AG20443 (cell line): ENCODE measurements at places on chromosomes 12 and 14.

- DNase-seq: no peak
Observed at GRCh38 chr14:85002846-85003245, 527.1 kb upstream of the FLRT2 start.

DNA sequence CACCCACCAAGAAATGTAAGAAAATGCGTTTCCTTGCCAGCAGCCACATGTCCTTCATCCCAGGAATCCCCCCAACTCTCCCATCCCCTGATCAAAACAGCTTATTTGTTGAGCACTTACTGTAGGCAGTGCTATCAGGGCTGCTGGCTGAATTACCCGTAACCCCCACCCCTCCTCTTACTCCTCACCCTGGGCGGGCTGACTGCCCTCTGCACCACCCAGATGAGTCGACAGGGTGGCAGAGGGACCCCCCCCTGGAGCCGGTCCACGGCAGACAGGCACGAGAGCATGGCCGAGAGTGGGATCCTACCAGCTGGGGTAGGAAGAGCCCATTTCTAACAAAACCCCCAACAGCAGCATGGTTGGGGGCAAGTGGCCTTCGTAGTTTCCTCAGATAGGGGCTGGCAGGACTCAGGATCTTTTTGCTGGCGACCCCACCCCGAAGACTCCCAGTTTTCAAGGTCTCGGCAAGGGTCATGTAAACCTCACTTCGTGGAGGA lies 1.1 kb upstream of the RHOF start:
- DNase-seq: peak; percentile 22

DNA sequence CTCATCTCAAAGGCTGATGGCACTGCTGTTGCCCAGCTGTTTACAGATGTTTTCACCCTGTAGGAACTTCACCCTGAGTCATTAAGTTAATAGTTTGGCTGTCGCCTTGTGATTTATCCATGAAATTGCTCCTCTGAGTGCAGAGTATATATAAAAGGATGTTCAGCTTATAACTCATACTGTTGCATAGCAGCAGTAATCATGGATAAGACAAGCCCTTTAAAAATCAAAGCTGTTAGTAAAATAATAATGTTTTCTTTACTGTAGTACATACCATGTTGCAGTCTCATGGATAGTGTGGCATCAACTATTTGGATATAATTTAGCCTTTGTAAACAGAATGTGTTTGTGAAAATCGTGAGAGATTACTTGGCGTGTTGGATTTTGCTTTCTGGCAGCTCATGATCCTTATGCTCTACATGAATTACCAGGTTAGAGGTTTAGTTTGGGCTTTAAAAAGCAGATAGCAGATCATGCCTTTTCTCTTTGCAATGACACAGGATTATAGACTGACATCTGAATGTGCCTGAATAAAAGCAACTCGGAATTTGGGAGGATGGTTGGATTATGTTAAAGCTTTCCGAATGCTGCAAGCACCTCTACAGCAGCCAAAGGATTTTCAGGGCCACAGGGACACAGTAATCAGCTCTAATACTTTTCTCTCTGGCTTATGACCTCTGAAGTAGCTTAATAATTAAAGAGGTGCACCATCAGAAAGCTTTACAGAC lies 279.7 kb upstream of the ATP2B1 start:
- DNase-seq: no peak

- peak; percentile 49 for DNase-seq
Observed at GRCh38 chr12:71958056-71958455, 19.4 kb downstream of the TPH2 start.

GRCh38 chr14:29548948-29549370 lies 378.7 kb downstream of the PRKD1 start:
- DNase-seq: peak; percentile 73

DNA sequence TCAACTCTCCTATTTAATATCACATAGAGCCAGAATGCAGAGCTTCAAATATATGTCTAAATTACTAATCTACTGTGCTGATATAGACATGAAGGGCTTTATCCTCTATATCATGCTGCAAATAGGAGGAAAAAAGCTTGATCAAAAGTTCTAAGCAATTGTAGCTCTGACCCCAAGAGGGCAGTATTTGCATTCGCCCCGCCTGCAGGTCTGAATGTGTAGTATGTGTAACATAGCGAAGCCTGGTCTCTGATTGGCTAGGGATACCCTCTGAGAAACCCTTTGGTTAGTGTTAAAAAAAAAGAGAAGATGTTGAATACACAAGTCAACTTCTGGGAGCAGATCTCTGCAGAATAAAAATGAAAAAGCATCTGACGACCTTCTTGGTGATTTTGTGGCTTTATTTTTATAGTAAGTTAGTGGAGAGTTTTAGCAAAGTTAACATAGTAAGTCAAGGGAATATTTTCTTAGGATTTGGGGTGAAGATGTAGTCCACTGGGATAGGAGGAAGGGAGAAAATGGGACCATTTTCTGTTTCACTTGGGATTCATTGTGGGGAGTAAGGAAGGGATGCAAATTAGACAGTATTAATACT lies 151.6 kb upstream of the OR4E1 start:
- no peak for DNase-seq

GRCh38 chr14:99512110-99512449 lies 30.9 kb downstream of the CCNK start:
- DNase-seq: no peak

DNA sequence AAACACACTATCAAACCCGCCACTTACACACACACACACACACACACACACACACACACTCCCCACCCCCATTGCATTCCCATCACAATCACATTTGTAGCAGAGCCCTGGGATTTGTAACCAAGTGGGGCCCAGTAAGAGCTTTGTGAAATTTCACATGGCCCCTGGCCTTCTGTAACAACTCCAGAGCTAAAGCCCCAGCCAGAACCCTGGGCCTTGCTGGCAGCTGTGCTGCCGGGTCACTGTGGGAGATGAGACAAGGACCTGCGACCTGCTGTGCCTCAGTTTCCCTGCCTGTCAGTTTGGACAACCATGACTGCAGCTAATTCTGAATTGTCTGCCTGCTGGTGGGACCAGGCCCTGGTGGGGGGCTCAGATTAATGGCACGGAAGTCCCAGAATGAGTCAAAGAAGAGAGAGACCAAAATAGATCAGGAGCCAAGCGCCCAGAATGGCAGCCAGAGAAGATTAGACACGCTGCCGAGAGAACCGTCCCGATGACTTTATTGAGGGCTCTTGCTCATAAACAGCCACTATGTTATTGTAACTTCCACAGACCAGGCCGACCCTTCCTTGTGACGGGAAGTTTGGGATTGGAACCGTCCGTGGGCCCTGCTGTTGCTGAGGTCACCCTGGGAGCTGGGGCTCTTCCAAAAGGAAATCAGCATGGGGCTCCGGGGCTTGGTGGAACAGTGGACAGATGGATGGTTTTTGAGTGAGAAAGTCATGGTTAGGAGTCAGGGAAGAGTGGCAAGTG lies 123.1 kb downstream of the ZFP36L1 start:
- DNase-seq: no peak

DNA sequence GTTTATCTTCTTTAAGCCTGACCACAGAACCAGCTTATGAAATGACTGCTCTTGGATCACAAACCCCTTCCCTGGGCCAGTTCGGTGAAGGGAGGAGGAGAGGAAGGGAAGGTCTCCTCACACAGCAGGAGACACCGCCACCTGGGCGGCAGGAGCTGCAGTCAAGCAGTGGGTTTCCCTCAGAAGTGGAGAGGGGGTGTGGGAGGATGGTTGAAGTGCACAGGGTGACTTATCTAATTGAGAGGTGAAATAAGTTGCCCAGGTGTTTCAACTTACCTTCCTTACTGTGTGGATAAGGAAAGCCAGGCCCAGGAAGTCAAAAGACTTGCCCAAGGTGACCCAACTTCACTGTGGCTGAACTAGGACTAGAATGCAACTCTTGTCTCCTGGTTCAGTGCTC lies 106.8 kb downstream of the EGLN3 start:
- DNase-seq: no peak

- DNase-seq: no peak
Observed at GRCh38 chr12:114954511-114955055, 270.6 kb upstream of the TBX3 start.
